KG1 (cell line): ENCODE measurements at places on chromosomes 16 and 17.

- DNase-seq, result no peak
Observed at GRCh38 chr17:15930426-15930825, 14.5 kb upstream of the ADORA2B start.

GRCh38 chr17:61372436-61372835 lies 27.2 kb upstream of the TBX2 start:
- DNase-seq, result no peak

DNA sequence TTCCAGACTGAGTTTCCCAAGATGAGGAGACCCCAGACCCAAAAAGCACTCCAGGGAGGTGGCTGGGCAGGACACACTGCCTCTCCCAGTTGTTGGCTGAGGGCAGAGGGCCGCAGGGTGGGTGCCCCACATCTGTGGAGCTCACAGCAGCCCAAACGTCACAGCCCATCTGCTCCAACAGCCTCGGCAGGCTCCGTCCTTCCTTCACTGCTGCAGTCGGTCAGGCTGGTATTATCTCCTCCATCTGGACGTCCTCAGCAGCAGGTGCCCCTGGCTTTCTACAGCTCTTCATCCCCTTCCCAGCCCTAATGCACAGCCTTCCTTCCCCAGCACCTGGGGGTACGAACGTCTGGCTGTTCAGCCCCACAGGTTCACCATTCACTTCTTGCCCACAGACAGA lies 55.2 kb downstream of the PRMT7 start:
- no peak for DNase-seq

DNA sequence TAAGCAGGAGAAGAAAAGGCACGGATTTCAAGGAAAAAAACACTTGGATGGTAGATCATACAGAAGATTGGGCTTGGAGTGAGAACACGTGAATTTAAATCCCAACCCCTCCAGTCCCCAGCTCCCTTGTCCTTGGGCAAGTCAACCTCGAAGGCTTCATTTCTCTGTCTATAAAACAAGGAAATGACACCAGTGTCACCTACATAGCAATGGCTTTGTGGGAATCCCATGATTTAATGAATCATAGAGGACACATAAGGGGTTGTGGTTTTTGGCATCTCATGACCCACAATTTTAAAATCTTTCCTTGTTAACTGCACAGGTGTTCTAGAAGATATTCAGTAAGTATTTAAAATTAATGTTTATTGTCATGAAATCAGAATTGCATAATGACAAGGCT lies 8.2 kb upstream of the CCL2 start:
- DNase-seq, result no peak

GRCh38 chr17:59337741-59338299 lies 6.4 kb downstream of the YPEL2 start:
- no peak for DNase-seq

- no peak for DNase-seq
Observed at GRCh38 chr17:76716839-76717215, 6.1 kb upstream of the MXRA7 start.

DNA sequence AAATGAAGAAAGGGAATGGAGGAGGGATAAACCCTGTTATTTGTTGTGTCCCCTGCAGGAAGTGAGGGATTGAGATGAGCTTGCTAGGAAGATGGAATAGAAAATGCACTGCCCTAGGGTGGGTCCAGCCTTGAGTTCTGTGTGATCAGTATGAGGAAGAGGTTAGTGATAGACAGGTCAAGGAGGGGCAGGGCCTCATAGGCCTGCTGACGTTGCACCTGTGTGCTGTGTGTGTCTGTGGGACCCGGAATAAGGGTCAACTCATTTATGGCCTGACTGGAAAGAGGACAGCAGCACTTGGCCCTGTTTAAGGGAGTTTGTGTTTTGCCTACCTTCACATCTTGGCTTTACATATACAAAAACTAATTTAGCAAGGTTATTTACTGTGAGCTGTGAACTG lies 26.3 kb downstream of the DEF8 start:
- no peak for DNase-seq

DNA sequence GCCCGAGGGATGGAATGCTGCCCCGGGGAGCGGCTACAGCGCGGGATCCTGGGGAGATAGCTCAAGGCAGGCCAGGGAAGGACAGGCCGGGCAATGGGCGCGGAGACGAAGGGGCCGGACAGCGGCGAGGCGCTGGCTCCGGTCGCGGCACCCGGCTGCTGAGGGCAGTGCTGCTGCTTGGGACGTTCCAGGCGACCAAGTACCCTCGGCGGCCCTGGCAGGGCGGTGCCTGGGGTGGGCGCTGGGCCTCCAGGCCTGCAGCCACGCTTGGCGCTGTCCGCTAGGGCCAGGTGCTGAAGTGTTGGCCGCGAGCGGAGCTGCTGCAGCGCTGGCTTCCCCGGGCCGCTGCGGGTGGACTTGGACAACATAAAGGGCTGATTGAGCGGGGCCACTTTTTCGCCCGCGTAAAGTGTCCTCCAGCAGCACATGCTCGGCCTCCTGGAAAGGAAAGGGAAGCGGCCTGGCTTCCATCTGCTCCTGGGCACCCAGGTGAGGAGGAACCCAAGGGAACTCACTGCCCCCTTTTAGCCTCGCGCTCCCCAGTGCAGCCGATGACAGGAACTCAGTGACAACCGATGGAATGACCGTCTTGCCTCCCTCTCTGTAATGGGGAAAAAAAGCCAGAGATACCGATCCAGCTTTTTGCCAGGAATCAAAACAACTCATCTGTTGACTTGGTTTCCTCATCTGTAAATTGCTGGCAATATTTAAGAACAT lies 23.7 kb downstream of the CLEC3A start:
- DNase-seq, result peak; percentile 5

GRCh38 chr17:34163123-34163522 lies 92.0 kb upstream of the CCL2 start:
- DNase-seq, result no peak

DNA sequence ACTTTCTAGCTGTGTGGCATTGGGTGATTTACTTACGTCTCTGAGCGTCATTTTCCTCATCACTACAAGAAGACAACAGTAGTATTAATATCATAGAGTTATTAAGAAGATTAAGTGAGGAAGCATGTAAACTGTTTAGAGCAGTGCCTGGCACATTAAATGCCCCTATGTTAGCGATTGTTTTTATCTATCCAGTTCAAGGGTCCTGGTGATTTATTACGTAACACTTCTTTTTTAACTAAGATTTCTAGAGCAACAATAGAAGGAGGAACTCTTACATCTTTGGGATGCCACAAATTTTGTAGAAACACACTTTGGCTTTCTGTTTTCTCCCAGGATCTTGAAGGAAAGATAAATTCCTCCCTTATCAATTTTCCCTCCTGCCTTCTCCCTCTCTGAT lies 3.3 kb upstream of the GAS7 start:
- DNase-seq, result no peak

- DNase-seq, result no peak
Observed at GRCh38 chr17:73939806-73940205, 263.7 kb upstream of the RPL38 start.

DNA sequence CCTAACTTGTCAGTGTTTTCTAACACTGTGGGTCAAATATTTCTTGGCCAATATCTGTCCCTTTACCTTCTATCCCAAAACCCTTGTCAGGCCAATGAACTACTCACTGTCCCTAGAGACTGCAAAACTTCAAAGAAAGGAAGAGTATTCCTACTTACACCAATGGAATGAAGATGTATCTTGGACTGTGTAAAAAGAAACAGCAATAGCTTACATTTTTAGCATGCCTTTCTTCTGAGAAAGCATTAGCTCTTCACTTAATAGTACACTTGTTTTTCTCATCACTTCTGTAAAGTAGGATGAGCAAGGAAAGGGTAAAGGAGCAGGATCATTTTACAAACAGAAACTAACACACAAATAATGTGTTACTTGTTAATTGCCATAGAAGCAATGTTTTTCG lies 73.9 kb downstream of the STH start:
- no peak for DNase-seq
